ENCODE measurements at places on chromosomes 2 and 18.

DNA sequence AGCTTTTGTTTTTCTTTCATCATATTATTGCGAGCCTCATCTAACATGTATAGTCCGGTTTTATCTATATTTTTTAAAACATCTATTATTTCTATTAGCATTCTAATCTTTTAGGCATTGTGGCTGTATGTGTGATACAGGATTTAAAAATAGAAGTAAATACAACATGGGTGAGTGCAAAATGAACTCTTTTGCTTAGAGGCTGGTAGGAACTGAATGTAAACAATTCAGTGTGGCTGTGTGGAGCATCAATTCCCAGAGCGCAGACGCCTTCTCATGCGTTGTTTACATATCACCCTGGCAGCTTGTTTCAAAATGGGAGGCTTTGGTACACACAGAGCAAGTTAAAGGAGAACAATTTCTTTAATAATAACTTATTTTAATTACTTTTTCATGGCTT, 836 bp downstream of the DTNA start:
- no peak for DNase-seq

GRCh38 chr2:228072669-228073068, 108.8 kb downstream of the SPHKAP start:
- DNase-seq, result no peak

DNA sequence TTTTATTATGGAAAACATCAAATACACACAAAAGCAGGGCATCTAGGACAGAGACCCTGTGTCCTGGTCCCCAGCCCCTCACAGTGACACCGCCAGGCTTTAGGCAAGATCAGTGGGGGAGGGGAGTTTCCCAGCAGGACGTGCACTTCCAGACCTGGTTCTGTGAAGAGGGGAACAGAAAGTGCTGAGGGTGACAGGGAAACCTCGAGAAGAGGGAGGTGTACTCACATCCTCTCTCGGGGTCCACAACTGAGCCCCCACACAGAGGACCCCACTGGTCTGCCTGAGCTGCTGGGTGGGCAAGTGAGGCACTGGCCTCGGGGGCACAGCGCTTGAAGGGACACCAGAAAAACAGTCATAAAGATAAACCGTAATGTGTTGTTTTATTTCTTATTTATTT, 4.4 kb upstream of the GPR35 start:
- no peak for DNase-seq

DNA sequence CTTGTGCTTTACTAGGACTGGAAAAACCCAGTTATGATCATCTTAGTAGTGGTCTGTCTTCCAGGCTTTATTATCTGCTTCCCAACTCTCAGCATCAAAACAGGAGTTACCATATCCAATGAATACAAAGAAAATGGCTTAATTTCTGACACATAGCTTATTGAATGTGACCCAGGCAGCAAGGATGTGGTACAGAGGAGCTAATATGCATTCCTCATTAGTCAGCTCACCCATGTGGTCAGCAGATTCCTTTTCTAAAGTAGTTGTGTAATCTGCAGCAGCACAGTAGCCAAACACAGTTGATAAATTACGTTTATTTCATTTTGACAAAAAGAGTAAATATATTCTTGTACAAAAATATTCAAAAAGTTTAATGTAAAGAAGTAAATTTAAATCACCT, 43.6 kb downstream of the TSPYL6 start:
- no peak for DNase-seq

- no peak for DNase-seq
Observed at GRCh38 chr2:67243919-67244318, 153.2 kb upstream of the ETAA1 start.

DNA sequence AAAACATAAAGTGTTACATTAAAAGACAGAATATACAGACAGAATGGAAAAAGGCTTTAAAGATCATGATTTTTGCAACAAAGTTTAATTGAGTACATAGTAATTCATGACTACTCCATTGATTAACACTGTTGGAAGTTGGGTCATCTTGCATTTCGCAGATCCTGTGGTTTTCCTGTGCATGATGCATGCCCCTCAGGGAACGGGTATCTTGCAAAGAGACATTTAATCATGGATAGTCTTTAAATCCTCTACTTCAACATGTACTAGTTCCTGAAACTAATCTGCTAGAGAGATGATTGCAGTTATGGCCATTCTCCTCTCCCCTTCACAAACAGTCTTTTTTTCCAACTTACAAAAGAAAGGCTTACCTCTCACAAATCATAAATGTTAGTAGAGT, 155.6 kb upstream of the DSEL start:
- DNase-seq, result no peak

- DNase-seq, result peak; percentile 14
Observed at GRCh38 chr2:200466425-200467418, 43.1 kb downstream of the KCTD18 start.

DNA sequence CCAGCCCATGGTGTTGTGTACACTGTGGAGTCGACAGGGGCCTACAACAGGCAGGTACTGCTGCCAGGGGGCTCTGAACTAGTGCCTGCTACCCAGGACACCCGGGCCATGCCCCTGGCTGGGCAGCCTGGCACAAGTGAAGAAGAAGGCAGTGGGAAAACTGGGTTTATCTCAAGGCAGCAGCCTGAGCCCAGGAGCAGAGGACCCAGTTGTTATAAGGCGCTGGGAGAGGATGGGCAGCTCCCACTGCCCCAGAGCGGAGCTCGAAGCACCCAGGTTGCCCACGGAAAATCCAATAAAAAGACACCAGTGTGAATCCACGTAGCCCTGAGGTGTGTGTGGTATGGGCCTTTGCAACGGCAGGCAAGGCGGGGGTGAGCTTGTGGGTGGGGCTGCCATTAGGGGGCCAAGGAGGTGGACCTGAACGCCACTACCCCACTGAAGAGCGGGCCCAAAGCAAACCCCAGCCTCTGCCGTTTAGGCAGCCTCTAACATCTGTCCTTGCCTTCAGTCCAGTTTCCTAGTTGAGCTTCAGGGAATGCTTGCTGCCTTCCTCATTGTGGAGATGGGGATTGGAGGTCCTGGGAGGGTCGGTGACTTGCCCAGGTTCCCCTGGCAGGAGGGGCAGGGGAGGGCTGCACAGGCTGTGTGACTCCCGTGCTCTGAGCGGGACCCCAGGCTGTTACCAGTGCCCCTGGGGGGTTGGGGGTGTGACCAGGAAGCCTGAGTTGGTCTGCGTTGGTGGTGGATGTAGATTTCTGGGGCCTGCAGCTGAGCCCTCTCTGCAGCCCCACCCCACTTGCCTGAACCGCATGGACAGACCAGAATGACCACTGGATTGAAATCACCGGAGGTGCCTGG, 16.0 kb downstream of the ARID5A start:
- DNase-seq, result no peak

- DNase-seq, result no peak
Observed at GRCh38 chr2:152200565-152201465, 25.3 kb upstream of the STAM2 start.

GRCh38 chr2:72271766-72272641, 124.3 kb upstream of the CYP26B1 start:
- no peak for DNase-seq

DNA sequence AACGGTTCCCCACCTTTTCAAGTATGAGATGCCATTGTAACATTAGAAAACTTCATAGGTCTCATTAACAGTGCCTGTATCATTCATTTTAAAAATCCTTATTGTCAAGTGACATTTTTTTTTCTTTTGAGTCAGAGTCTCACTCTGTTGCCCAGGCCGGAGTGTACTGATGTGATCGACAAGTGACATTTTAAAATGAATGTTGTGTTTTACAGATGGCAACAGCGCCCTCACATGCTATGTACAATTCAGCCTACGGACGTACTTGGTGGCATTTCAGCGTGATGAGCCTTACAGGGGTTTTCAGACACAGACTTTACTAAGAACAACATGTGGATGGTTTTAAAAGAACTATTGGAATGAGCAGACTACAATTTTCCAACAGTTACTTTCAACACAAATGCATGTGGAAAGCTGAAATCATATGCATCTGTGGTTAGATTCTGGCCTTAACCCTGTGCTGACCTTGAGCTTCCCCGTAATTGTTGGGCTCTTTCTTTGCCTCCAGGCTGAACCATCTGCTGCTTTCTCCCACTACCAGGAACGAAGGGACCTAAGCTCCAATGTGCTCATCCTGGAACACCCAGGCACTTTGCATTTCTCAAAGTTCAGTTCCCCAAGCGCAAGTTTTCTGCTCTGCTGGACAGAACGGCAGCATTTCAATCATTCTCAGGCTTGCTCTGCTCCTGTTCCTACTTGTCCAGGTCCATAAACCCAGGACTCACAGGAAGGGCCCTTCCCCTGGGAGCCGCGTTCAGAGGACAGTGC, 119.9 kb upstream of the NDUFV2 start:
- no peak for DNase-seq

GRCh38 chr2:226738821-226739544, 60.6 kb downstream of the IRS1 start:
- no peak for DNase-seq

- no peak for DNase-seq
Observed at GRCh38 chr18:10038268-10038667, 124.5 kb downstream of the VAPA start.

DNA sequence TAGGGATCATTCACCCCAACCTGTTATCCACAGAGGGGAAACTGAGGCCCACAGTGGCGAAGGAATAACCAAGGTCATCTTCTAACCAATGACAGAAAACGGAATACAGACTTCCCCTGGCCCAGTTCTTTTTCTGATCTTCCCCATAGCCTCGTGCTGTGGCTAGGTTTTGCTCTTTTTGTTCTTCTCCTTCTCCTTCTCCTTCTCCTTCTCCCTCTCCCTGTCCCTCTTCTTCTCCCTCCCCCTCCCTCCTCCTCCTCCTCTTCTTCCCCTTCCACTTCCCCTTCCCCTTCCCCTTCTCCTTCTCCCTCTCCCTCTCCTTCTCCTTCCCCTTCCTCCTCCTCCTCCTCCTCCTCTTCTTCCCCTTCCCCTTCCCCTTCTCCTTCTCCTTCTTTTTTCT, 12.9 kb upstream of the TWIST2 start:
- DNase-seq, result no peak

All from CD8-positive, alpha-beta T cell (primary cell).